Cardiac septum (tissue), 1 donor: ENCODE measurements at places on chromosomes 3 and 15.

- peak; percentile 91 for DNase-seq
Measured at GRCh38 chr15:74240002-74240568, 4.0 kb downstream of the CCDC33 start.

DNA sequence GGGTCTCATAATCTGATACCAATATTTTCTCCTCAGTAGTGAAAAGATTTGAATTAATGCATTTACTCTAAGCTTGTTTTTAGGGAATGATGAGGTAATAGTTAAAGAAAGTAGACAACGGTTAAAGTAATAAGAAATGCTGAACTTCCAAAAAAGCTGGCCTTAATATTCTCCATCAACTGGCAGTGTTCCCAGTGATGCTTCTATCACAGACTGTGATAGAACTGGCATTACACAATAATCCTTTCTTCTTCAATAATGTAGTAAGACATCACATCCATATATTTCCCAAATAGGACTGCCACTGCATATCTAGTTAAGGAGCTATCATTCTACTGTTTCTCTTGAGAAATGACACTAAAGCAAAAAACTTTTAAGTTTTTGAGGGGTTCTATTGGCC lies 188.7 kb downstream of the IL5RA start:
- DNase-seq = no peak

DNA sequence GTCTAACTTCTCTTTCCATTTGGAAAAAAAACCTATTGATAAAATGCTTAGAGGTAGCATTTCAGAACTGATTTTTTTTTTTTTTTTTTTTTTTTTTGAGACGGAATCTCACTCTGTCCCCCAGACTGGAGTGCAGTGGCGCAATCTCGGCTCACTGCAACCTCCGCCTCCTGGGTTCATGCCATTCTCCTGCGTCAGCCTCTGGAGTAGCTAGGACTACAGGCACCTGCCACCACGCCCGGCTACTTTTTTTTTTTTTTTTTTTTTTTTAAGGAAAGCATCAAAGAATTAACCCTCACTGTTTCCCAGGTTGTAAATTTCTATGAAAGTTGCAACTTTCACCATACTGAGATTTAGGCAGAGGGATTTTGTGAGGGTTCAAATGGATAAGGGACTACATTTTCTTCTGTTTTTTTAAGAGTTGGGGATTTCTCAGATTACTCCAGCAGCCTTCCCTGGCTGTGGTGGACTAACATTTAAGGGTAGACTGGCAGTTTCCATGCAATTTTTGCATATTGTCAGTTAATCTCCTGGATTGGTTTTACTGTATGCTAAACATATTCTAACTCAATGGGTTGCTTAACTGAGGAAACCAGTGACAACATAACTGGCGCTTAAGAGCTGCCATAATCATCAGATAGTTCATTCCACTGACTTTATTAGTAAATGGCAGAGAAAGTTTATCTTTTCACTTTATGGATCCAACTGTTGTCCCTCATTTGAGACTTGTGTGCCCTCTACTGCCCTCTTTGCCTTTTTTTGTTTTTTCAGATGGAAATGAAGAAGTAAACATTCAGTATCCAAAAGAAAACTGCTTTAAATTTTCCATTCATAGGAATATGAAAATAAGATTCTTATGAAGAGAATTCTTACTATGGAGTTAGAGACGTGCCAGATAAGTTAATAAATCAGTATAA lies 93.7 kb downstream of the NPTN start:
- no peak for DNase-seq

GRCh38 chr3:27610800-27611525 lies 111.2 kb downstream of the EOMES start:
- no peak for DNase-seq

DNA sequence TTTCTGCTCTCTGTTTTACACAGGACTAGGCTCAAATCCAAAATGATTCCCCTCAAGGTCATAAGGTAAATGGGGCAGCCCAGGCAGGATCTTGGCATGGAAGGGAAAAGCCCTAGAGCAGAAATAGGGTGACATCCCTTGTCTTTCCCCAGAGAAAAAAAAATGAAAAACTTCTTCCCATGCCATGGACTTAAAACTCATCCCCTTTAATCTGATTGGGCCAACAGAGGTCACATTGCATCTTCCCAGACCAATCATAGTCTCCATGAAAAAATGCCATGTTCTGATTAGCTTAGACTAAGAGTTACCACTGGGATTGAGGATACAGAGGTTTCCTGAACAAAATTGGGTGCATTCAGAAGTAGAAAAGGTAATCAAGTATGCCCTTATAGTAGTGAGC lies 241.3 kb upstream of the LRTM1 start:
- no peak for DNase-seq

- DNase-seq = no peak
Measured at GRCh38 chr15:64305261-64305660, 50.7 kb downstream of the CSNK1G1 start.

- no peak for DNase-seq
Measured at GRCh38 chr3:175957427-175957826, 1098.3 kb downstream of the NAALADL2 start.

DNA sequence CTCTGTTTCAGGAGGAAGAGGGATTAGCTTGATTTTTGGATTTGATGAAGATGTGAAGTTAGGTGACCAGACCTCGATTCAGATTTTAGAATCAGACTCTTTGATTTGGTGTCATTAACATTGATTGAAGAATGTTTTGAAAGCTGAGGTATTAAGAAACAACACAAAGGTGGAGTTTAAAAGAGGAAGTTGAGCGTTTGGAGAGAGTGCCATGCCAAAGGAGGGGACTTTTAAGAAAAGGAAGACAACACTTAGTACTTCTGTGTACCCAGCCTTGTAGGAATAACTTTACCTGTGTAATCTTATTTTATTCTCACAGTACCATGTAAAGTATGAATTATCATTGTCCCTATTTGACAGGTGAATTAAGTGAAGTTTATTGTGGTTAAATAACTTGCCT lies 34.4 kb downstream of the PPARG start:
- DNase-seq = no peak

- no peak for DNase-seq
Measured at GRCh38 chr3:170033489-170033888, 4.3 kb upstream of the GPR160 start.

GRCh38 chr3:127097481-127097880 lies 95.5 kb upstream of the PRR23E start:
- DNase-seq = no peak

DNA sequence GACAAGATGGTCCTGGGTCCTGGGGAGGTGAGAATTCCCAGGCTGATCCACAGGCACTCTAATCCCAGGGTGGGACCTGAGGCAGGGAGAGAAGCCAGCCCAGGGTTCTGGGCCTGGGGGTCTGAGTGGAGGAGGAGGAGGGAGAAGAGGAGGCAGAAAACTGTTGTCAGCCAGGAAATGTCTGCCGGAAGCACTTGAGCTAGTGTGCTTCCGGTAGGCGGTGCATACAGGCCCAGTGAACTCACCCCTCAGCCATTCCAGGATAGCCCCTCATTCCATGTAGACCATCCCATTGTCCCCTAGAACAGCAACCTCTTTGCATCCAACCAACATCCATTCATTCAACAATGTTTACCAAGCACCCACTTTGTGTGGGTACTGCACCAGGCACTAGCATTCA lies 47.9 kb upstream of the LCTL start:
- DNase-seq = no peak

- DNase-seq = no peak
Measured at GRCh38 chr3:28036599-28037575, 204.5 kb upstream of the CMC1 start.

DNA sequence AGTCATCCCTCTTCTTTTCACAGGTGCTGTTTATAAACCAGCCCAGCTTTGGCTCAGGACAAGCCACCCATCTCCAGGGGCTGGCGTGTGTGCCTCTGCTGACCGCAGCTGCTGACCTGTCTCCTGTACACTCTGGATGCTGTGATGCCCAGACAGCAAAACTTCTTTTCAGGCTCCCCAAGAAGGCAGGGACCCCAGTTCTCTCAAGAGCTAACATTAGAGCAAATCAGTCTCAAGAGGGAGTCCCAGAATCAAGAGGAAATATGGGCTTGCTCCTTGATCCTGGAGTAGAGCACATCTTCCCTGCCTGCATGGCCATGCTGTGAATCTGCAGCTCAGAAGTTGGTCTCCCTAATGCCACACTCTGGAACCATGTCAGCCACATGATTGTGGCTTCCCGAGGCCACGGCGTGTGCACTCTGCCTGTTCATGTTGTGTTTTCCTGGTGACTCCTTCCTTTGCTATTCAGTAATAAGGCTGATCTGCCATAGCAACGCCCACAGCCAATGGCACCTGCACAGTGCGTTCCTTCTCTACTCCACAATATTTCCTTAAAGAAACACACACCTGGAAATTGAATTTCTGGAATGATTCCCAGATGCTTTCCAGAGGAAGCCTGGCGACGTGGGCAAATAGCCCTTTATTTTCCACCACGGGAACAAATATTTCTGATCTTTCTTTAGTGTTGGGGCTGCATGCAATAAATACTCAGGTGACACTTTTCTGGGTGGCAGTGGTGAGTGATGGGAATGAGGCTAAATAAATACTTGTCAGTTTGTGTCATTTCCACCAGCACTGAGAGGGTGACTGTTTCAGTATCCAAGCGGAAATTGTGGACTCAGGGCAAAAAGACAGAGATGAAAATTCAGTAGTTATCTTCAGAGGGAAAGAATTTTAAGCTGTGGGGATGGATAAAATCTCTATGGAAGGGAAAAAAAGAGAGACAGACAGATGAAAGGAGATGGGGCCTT lies 21.9 kb upstream of the THSD4 start:
- no peak for DNase-seq

GRCh38 chr3:79810581-79810980 lies 42.8 kb upstream of the ROBO1 start:
- no peak for DNase-seq

- DNase-seq = no peak
Measured at GRCh38 chr15:100849021-100849854, 30.4 kb upstream of the ALDH1A3 start.

DNA sequence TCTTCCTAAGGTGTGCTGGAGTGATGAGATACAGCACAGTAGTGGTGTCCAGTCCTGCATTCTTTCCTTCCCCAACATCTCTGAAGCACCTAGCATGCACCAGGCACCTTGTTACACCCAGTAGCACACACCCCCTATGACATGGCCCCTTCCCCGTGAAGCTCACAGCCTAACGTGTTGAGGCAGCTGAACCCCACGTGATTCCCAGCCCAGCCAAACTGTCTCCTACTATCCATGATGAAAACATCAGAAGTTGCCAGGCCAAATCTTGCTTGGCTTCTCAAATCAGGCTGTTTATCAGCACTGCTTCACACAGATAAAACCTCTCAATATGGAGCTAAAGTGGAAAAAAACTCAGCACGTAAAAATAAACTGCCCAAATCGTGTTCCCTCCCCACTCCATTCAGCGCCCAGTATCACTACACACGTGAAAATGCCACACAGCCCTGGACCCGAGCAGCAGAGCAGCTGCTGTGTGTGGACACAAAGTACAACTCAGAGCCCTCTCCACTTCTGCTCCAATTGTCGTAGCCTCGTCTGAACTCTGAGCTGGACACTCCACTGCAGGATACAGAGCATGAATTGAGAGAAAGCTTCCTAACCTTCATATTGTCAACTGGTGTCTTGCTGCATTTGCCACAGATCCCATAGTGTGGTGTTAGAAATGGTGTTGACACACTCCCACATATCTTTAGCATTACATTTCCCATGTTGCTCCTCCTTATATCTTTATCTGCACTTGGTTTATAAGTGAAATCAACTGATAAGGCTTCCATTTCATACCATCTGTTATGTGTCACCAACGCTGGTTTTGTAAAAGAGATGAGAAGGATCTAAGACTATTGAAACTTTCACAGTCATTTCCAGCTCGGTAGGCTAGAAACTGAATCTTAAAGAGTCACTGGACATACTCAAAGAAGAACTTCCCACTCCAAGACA lies 279.8 kb downstream of the RORA start:
- no peak for DNase-seq

DNA sequence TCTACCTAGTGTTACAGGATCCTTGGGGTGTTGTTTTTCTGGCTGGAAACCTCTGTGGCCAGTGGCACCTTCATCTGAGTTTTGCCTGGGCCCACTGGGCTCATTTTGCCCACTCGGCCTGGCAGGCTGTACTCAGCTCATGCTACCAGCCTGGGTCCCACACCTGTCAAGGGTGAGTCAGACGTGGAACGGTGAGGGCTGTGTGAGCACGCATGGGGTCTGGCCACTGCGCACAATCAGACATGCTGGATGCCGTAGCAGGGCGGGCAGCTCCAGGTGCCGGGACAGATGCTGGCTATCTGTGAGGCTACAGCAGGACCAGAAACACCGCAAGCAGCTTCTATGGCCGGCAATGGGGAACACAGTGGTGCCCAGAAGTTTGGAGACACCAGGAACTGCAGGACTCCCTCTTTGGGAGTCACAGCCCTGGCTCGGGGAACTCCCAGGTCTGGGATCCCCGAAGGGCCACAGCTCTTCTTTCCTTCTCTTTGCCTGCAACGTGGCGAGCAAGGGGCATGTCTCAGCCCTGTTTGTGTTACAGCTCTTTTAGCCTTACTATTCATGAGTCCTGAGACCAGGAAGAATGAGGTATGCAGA lies 35.9 kb upstream of the DNAJC13 start:
- no peak for DNase-seq

DNA sequence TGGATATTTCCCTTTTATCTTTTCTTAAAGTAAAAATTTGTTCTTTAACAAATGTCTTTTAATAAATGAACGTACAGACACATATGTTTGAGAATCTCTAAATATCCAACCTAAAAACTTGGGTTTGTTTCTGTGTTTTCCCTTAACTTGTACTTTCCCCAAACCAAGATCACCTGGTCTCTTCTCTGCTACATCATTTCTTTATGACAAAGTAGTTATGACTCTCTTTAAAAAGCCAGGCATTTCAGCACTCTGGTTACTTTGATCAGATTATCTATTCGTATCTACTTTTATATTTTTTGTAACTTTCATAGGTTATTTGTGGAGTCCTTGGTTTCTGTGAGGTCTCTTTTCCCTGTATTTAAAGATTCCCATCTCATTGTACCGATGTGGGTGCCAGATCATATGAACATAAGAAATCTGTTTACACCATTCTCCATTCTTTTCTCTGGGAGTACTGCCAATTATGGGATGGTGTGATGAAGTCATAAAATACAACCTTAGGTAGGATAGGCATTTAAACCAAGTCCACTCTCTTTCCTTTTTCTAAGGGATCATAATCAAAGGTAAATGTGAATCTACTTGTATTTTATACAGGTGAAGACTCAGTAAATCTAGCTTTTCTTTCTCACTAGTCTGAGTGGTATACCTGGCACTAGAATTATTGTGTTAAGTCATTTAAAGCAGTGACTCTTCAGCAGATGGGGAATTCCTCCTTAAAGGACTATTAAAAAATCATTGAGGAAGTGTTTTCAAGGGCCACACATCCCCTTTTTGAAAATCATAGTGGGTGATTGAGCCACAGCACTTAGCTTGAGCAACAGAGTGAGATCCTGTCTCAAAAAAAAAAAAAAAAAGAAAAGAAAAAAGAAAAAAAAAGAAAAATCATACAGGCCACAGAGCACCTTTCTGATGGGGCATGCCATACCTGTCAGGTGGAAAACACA lies 12.4 kb upstream of the NFKBIZ start:
- no peak for DNase-seq
